ENCODE measurements at places on chromosomes 11 and 22.

- DNase-seq, result peak; percentile 73
These were observed 26.1 kb downstream of the GLYATL1 start for GRCh38 chr11:58965246-58965985.

GRCh38 chr11:47538741-47539565 lies 14.0 kb downstream of the CELF1 start:
- DNase-seq, result peak; percentile 28

DNA sequence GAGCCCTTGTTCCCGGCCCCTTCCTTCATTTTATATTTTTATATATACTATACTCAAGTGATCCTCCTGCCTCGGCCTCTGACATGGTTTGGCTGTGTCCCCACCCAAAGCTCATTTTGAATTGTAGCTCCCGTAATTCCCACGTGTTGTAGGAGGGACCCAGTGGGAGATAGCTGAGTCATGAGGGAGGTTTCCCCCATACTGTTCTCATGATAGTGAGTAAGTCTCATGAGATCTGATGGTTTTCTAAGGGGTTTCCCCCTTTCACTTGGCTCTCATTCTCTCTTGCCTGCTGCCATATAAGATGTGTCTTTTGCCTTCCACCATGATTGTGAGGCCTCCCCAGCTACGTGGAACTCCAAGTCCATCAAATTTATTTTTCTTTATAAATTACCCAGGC lies 7.2 kb upstream of the ZNF280A start:
- no peak for DNase-seq

- DNase-seq, result no peak
These were observed 14.7 kb upstream of the XBP1 start for GRCh38 chr22:28815111-28815510.

GRCh38 chr11:131658952-131659351 lies 288.5 kb downstream of the NTM start:
- DNase-seq, result no peak

DNA sequence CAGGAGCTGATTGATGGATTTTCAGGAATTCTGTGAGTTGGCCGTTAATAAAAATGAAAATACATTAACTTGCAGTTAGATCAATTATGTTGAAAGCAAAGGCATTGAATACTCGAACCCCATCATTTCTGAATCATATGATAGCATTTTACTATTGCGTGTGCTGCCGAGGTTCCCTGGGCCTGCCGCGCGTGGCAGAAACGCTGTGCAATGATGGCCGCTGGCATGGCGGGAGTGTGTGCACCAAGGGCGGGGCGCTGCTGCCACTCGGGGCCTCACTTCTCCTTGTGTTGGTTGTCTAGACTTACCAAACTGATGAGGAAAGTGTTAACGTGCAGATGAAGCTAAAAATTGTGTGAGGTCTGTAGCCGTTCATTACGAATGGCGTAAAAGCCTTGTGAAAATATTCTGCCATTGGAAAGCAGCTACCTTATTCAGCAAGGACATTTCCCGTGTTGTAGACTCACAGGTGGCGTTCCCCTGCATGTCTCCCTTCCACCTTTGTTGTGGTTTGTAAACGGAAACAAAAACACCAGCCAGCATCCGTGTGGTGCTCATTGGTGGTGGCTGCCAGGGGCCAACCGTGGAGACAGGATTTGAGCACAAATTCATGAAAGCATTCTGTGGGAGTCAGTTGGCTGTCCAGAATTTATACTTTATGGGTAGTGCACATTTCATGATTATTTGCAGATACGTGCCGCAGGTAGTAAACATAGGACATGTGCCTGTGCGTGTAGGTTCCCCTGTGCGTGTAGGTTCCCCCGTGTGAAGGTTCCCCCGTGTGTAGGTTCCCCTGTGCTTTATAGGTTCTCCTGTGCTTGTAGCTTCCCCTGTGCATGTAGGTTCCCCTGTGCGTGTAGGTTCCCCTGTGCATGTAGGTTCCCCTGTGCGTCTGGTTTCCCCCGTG lies 5.9 kb upstream of the GRAMD4 start:
- DNase-seq, result no peak

GRCh38 chr22:35540595-35541253 lies at the start of gene RASD2:
Gene RASD2 (plus strand): TSS chr22:35540831. CDS start chr22:35546810, 5,979 bp downstream.
- DNase-seq, result peak; percentile 82

Data from EH (cell line).